SK-MEL-5 (cell line): ENCODE measurements at places on chromosomes 11 and 22. TPM values are rescaled to one million over a fixed set of nuclear protein-coding genes. Genes with fewer than 3 reads are reported as not detected.

DNA sequence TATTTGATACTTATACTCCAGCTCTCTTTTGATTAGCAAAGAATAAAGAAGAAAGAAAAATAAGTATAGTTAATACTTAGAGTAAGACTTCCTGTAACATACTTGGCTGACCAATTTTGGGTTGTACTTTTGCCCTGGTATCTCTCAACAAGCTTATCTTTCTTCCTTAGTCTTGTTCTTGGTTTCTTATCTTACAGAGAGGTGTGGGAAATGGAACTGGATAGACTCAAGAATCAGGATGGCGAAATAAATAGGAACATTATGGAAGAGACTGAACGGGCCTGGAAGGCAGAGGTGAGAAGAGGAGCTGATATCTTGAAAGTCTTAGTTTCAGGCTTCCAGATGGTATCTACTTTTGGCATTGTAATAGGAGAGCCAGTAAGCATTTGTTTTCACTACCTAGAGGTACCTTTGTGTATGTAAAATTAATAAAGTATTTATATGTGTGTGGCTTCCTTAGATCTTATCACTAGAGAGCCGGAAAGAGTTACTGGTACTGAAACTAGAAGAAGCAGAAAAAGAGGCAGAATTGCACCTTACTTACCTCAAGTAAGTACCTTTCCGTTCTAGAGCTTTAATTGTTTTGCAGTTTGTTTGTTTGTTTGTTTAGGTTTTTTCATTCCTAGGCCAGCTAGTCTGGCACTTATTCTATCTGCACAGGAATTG lies 11.3 kb upstream of the BACE1-AS start:
- no peak for DNase-seq

GRCh38 chr11:44596525-44597276 lies 31.2 kb downstream of the CD82 start:
- no peak for DNase-seq

DNA sequence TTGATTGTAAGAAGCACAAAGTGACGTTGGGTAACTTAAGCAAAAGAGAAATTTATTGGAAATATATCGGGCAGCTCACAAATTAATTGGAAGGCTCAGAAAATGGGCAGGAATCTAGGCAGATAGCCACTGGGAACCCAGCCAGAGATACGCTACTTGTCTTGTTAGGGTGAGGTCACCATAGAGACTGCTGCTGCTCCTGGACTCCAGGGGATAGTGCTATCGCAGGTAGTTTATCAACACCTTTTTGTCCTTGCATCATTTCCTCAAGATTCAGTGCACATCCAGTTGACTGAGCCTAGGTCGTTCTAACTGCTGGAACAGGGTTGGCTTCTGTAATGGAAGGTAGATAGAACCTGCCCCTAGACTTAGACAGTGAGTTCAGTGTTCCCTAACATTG lies 19.6 kb downstream of the AMOTL1 start:
- no peak for DNase-seq

DNA sequence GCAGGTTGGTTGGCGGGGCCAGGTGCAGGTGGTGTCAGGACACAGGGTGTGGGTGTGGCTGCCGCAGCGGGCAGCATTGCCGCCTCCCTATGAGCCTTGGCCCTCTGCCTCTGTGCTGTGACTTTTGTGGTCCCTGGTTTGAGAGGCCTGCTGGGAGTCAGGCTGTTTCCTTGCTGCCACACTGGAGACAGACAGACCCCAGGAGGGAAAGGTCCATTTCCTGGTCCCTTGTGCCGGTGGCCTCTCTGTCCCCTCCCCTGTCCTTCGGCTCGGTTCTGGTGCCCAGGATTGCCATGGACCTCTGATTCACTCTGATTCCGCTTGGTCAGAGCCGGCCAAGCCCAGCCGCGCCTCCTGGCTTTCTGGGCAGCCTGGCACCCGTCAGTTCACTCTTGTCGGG lies 196.9 kb downstream of the TBC1D22A start:
- DNase-seq: no peak

- DNase-seq: no peak
Measured at GRCh38 chr22:17257121-17258001, 38.1 kb upstream of the ADA2 start.

DNA sequence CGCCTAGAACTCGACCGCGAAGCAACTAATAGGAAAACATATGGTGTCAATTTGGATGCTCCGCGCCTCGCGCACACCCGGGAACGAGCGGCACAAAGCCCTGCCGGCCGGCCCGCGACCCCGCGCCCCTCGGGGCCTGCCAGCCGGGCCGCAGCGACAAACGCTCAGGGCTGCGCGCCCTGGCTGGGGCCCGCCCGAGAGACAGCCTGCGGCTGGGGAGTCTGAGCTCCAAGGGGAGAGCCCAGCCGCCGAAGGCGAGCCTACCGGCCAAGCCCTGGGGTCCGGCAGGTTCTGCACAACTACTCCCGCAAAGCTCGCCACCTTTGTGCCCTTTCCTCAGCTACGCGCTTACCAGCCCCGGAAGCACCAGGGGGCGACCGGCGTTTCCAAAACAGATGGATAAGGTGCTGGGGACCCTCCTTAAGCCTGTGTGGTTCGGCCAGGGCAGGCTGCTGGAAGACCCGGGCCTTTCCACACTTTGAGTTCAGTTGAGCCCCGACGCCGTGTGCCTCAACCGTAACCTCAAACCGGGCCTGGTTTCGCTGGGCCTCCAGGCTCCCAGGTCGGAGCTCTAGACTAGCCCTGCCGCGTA lies 6.0 kb downstream of the PAX6 start:
- DNase-seq: no peak

Gene HTR3A
- total RNA-seq: not detected in 2 replicates

Gene PRDX5
- total RNA-seq: 206 and 215 TPM in 2 replicates

Gene TSSK2
- not detected in 2 replicates for total RNA-seq

GRCh38 chr11:15836795-15837194 lies 519.6 kb downstream of the SOX6 start:
- DNase-seq: no peak

Gene STK33
- not detected in 2 replicates for total RNA-seq

DNA sequence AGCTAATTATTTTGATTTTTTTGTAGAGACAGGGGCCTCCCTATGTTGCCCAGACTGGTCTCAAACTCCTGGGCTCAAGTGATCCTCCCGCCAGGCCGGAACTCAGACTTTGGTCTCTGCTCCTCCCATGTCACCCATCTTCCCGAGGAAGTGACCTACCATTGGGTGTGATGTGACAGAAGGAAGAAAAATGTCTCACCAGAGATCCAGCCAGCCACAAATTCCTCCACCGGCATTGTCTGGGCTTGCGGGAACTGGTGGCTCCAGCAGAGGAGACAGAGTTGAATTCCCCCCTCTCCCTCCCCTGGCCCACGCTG lies 772 bp downstream of the SLC25A45 start:
- no peak for DNase-seq

- no peak for DNase-seq
Measured at GRCh38 chr22:22005945-22006595, 23.5 kb upstream of the TOP3B start.

GRCh38 chr11:39144351-39145130 lies 2314.9 kb downstream of the LRRC4C start:
- DNase-seq: no peak

GRCh38 chr11:131311776-131312514 lies 58.5 kb upstream of the NTM start:
- DNase-seq: no peak

GRCh38 chr11:119995730-119996491 lies 142.0 kb downstream of the TRIM29 start:
- no peak for DNase-seq

- no peak for DNase-seq
Measured at GRCh38 chr22:20238901-20239675, 29.0 kb downstream of the RTN4R start.

Gene CATSPER1
- 0.05 TPM in 1 of 2 replicates, not detected in the other for total RNA-seq
